ENCODE measurements at places on chromosomes 12 and 14. TPM values are rescaled to one million over a fixed set of nuclear protein-coding genes. Genes with fewer than 3 reads are reported as not detected.

C12orf54 gene
- not detected for total RNA-seq

CIROP gene
- total RNA-seq = 0.13 TPM

C3AR1 gene
- total RNA-seq = 12.5 TPM

CCDC60 gene
- 2.9 TPM for total RNA-seq

A2ML1 gene
- not detected for total RNA-seq

ARHGEF40 gene
- total RNA-seq = 47.8 TPM

ST8SIA1 gene
- total RNA-seq = 23.8 TPM

TMEM263 gene
- total RNA-seq = 38.6 TPM

RNASE2 gene
- total RNA-seq = 4.0 TPM

SLC10A1 gene
- not detected for total RNA-seq

AVPR1A gene
- 1.1 TPM for total RNA-seq

SNX6 gene
- 75.7 TPM for total RNA-seq

IQSEC3 gene
- total RNA-seq = 0.23 TPM

RIPK3 gene
- total RNA-seq = 40.6 TPM

DNA sequence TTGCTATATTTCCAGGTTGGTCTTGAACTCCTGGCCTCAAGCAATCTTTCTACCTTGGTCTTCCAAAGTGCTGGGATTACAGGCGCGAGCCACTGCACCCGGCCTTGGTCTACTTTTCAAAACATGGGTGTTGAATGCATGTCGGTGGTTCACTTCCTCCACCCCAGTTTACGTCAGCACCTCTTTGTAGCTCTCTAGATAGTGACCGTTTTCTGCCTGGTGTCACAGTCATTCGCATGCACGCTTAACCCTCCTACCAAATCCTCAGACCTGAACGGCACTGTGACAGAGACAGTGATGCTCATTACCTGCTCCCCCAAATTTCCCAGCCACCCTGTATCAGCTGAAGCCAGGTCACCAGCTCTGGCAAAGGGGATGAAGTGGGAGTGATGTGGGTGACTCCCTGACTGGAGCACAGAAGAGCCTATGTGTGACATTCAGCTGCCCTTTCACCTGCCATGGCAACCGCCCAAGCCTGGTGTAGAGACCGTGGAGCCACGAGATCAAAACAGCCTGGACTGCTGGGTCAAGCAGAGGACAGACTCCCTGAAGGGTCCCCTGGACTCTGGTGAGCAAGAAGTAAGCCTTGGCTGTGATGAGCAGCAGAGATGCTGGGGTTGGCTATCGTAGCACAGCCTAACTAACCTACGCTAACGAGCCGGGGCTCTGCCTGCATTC lies 66.2 kb upstream of the GPR68 start:
- DNase-seq = no peak

- peak; percentile 82 for DNase-seq
Observed at GRCh38 chr12:49777800-49778748, 36.7 kb downstream of the TMBIM6 start.

DNA sequence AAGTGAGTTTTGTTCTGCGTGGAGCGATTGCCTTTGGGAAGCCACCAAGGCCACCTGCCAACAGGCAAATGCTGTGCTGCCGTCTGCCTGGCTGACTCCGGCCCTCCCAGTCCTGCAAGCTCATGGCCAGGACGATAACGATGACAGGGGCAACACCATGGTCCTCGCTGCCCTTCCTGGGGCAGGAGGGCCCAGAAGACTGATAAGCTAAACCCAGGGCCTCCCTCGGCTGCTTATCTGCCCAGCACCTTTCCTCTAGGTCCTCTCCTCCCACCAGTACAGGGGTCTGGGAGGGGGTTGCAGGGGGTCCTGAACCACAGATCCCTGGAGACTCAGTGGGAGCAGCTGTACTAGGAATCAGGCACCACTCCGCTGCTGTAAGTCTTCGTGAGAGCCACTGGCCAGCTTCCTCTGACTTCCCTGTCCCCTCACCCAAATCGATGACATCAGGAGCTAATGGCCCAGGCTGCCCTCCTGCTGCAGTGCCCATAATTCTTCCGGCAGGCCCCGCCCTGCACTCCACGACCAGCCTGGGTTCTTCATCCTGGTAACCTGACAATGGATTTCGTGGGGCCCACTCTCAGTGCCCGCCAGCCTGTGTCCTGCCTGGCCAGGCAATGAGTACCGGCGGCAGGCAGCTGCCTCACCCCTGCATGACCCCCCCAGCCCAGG lies 5.1 kb downstream of the ANKRD9 start:
- no peak for DNase-seq

- no peak for DNase-seq
Observed at GRCh38 chr14:77912754-77913556, 113.0 kb downstream of the ADCK1 start.

GRCh38 chr12:57224973-57225679 lies 4.4 kb upstream of the SHMT2 start:
- DNase-seq = no peak

DNA sequence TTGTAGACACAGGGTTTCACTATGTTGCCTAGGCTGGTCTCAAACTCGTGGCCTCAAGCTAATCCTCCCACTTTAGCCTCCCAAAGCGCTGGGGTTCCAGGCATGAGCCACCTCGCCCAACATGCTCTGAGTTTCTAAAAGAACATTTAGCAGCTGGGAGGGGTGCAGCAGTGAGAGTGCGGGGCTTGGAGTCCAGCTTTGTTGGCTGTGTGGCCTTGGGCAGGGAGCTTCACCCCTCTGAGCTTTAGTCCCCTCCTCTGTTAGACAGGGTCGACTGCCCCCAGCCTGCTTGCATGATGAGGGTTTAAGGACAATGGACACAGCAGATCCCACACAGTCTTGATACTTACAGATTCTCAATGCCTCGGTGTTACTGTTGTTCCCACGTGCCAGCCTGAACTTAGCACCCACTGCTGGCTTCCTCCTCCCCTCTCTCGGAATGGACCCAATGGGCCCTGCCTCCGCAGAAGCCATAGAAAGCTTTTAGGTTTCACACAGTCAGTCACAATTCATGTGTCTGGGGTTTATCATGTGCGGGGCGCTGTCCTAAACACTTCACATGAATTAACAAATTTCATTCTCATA lies 54.6 kb downstream of the PSMA6 start:
- no peak for DNase-seq

GRCh38 chr14:80867798-80868197 lies 73.7 kb downstream of the CEP128 start:
- no peak for DNase-seq

GRCh38 chr14:75342762-75343599 lies 64.4 kb downstream of the FOS start:
- DNase-seq = no peak

DNA sequence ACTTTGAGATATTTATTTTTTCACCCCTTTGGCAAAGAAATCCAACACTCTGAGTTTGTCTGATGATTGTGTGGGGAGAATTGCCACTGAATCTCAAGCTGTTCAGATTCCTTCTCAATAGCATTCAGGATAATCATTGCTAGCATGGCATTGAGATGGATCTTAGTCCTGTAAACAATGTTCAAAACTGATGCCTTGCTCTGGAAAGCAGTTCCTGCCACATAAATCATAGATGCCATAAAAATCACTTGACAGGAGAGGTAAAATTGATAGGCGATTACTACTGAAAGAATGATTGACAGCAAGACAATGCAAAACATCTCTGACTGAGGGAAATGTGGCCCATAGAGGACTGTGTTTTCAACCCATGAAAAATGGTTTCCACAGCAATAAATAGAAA lies 915.6 kb downstream of the TRHDE start:
- DNase-seq = no peak

- no peak for DNase-seq
Observed at GRCh38 chr14:102692334-102692733, 84.9 kb upstream of the TRAF3 start.

GRCh38 chr12:18653465-18653864 lies 84.3 kb downstream of the PLCZ1 start:
- no peak for DNase-seq

GRCh38 chr14:28488684-28489083 lies 277.9 kb upstream of the FOXG1 start:
- DNase-seq = no peak

- DNase-seq = no peak
Observed at GRCh38 chr12:6374786-6375160, 590 bp downstream of the SCNN1A start.

DNA sequence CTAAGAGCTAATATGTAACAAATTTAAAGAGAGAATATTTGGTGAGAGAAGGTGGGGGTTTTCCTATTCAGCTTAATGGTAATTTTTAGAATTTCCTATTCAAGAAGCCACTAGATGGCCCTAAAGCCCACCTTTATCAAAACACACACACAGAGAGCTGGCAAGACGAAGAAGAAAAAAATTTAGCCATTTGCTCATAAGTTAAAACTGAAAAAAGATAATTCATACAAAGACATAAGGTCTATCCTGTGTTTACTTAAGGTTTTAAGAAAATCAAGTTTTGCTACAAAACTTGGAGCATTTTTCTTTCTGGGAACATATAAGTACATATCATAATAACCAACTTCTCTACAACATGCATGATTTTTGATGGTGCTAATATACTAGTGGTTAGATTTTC lies 46.8 kb upstream of the PCED1B start:
- DNase-seq = no peak

DNA sequence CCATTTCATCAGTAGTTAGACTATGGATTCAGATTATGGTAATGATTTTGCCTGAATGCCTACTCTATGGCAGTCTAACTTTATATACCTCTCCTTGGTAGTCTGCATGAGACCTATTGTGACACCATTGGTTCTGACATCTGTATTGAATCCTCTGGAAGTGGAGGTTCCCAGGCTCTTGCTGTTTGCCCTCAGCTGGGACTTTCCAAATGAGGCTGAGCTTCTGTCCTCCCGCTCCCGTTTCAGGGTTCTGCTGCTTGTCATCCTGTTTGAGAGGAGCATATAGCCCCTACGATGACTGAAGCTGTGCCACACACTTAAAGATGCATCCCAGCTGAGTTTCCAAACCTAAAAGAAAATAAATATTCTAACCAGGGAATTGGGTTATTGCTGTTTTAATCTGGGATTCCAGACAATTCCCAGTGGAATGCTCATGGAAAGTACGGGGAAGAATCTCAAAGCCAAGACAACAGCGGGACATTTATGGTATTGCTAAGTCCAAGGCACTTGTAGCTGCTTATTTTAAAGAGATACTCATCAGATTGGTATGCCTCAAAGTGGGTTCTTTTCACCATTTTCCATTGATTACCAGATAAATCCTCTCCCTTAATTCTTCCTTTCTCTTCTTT lies 105.9 kb downstream of the ETV6 start:
- no peak for DNase-seq

DNA sequence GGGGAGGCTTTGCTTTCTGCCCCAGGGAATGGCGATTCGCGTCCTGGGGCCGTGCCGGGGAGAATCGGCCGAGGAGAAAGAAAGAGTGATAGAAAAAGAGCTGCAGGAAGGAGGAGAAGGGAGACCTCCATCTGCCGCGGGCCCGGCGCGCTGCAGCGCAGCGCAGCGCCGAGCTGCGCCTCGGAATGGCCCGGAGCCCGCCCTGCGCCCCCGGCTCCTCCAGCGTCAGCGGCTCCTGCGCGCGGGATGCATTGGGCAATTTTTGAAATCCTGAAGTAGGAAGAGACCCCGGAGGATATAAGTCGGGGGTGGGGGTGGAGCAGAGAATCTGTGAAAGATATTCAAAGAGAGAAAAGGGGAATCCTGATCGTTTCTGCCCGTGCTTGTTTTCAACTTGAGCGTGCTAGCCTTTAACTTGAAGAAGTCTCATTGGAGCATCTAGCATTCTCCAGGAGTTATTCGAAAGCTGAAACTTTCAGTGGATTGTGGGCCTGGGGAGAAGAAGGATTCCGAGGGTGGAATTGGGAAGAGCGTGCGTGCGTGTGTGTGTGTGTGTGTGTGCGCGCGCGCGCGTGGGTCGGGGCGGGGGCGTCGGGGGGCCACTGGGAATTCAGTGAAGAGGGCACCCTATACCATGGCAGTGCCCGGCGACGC lies 441 bp downstream of the PDE3A start:
- peak; percentile 57 for DNase-seq

- no peak for DNase-seq
Observed at GRCh38 chr12:3253682-3254275, 176.6 kb downstream of the TSPAN9 start.

- peak; percentile 3 for DNase-seq
Observed at GRCh38 chr12:5201554-5202218, 158.0 kb downstream of the KCNA5 start.

DNA sequence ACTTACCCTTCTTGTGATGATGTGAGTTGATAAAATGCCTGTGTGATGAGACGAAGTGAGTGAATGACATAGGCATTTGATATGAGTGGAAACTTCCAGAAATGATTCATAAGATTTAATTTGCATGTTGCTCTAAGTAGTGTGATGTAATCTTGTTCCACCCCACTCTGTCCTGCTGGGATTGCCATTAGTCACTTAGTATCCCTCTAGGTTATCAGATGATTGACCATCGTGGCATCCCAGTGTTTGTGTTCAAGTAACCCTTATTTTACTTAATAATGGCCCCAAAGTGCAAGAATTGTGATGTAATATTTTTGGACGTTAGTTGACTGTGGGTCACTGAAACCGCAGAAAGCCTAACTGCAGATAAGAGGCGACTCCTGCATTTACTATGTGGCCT lies 214.4 kb upstream of the DIO2 start:
- no peak for DNase-seq

DNA sequence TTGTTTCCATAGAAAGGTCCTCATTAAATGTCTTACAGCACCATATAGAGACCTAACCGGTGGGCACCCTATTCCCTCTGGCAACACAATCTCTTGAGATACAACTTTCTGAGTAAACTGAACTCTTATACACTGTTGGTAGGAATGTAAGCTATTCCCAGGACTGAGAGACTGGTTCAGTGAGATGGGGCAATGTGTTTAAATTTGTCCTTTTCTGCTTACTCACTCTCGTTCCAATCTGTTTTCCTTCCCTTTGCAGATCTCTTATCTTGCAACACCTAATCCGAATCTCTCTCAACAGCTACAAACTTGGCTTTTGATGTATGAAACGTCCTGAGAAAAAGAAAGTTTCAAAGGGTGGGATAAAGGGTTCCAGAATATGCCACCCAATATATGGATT lies 26.1 kb upstream of the ETV6 start:
- no peak for DNase-seq

DNA sequence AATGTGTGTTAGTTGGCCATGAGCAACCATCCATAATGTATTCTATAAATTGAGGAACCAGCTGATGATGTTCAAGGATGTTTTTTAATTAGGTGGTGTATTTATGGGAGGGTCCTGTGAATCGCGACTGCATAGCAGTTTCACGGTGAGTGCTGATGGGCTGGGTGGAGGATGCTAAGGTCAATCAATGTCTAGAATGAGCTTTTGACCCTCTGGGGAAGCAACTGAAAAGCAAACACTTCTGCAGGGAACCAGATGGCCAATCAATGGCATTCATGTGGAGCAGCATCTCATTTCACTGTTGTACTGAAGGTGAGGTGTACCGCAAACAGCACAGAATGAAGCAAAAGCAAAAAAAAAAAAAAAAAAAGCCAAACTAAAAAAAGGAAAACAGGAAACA lies 676.1 kb upstream of the TMEM132C start:
- no peak for DNase-seq

- no peak for DNase-seq
Observed at GRCh38 chr12:128794661-128795529, 28.9 kb downstream of the SLC15A4 start.

Measured in mucosa of descending colon (tissue), 3 donors.